ENCODE measurements at places on chromosomes 2 and 18.

- no peak for DNase-seq
Measured at GRCh38 chr2:29892585-29893259, 28.7 kb downstream of the ALK start.

GRCh38 chr2:38409156-38410102, 32.4 kb upstream of the ATL2 start:
- no peak for DNase-seq

- no peak for DNase-seq
Measured at GRCh38 chr2:126915903-126916302, 17.2 kb downstream of the TEX51 start.

- no peak for DNase-seq
Measured at GRCh38 chr2:137847443-137847842, 116.8 kb upstream of the HNMT start.

DNA sequence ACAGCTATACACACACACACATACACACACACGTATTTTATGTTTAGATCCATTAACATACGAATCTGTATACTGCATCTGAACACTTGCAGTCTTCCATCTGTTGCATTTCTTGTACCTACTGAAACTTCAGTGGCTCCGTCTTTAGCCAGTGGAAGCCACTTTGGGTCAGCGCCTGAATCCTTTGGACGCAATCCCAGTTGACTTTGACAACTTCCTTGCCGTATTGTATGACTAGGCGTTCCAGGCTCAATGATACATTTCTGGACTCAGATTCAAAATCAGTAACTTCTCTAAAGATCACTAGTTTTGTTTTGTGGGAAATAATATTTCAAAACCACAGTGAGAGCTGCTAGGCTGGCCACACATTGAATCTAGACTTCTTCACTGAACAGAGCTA, 101.5 kb upstream of the GPC1 start:
- DNase-seq: no peak

GRCh38 chr2:222448748-222449181, 24.4 kb downstream of the SGPP2 start:
- DNase-seq: no peak

- DNase-seq: no peak
Measured at GRCh38 chr2:28869494-28870145, 489 bp downstream of the TRMT61B start.

GRCh38 chr2:1990724-1991123, 246.4 kb upstream of the PXDN start:
- no peak for DNase-seq

GRCh38 chr2:220674033-220674432, 898.1 kb downstream of the EPHA4 start:
- no peak for DNase-seq

DNA sequence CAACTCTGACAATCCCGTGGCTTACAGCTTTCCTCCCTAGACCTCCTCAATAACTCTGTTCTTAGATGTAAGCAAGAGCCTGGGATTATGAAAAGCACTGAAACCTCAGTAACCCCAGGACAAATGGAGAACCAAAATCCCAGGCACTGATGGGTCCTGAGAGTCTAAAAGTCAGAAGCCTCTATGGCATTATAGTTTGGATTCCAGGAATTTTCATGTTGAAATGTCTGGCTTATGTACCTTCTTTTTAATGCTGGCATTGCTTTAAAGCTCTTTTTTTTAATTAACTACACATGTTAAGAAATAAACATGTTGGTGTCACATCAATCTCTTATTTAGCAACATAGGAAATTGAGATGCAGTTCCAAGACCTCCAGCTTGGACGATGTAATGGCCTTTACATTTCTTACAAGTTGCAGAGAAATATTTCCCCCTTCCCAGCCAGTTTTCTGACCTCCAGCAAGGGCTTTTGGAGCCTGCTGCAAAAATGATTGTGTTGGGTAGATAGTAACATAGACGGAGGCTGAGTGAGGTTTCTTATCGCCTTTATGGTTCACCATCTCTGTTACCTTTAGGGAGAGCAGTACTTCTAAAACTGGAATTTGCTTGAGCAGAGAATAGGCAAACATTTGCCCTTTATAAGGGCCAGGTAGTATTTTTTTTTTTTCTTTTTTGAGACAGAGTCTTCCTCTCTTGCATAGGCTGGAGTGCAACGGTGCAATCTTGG, 84.8 kb upstream of the RASGRP3 start:
- no peak for DNase-seq

GRCh38 chr2:191593622-191594385, 84.1 kb upstream of the NABP1 start:
- DNase-seq: no peak

GRCh38 chr2:190920085-190920484, 39.5 kb downstream of the GLS start:
- no peak for DNase-seq

- no peak for DNase-seq
Measured at GRCh38 chr18:55418439-55418838, 169.6 kb downstream of the TCF4 start.

DNA sequence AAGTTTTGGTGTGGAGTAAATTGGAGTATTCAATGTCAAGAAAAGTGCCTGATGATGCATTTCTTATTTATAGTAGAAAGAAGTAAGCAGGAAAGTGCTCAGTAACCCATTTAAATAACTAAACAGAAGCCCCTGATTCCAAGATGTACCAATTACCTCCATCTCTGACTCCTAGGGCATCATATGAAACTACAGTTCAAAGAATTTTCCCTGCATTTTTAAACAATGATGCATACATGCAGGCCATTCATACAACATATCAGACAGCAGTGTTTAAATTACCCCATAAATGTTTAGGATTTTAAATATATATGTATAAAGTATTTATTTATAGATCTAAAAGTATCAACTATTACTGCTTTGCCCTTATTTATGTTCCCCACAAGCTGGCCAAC, 36.2 kb downstream of the FTCDNL1 start:
- DNase-seq: no peak

- DNase-seq: no peak
Measured at GRCh38 chr2:227529871-227530270, 57.9 kb downstream of the AGFG1 start.

GRCh38 chr18:49845629-49846360, 32.5 kb upstream of the ACAA2 start:
- no peak for DNase-seq

DNA sequence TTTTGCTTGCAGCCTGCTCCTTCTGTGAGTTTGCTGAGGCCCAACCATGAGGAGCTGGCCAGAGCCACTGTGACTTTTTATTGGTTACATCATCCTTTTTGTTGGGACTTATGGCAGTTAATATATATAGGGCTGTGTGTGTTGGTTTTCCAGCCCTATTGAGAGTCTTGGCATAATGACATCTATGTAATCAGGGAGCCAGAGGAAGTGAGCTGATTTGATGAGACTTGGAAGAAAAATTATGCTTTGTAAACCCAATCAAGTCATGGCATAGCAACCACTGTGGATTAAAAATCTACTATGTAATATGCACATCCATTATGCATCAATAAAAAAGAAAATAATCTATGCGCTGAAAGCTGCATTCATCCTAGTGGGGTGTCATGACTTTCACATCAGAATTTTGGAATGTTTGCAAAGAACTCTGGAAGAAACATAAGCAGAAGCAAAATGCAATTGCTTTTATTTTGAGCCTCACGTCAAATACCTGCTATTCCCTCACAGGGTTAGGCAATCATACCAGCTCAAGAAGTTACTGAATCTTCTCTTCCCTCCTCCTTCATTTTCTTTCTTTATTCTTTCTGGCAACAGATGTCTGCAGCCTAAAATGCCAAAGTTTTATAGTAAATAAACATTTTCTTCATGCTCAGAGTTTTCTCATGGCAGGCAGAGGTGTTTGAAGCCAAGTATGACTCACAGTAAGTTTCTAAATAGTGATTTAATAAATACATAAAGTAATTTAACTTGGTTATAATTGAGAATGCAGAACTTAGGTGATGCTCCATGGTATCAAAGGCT, 308.5 kb downstream of the KCNS3 start:
- no peak for DNase-seq

DNA sequence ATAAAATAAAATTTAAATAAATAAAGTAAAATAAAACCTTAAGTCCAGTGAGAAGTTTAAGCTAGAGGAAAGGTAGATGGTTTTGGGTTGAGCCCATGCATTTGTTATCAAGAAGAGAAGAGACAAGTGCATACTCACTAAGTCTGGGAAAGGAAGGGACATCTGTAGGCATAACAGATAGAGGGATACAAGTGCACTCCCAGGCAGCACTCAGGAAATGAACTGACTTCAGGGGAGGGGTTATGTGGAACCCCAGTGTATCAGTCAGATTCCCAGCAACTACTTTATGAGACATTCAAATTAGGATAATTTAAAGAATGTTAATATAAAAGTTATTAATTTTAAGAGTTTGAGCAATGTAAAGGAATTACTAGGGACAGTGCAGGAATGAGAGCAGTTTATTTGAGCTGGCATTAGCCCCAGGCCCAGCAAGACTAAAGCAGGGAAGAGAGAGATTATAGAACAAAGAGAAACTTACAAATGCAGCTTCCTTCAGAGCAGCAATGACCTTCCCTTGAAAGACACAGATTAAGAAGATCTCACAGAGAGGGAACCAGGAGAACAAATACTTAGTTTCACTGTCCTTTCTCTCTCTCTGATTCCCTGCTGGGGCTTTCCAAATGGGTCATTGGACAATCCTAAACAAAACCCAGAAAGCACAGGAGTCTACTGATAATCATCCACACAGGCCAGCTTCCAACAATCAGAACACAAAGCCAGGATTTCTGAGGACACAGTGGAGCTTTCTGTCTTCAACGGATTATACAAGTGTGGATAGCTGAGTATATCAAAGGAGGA, 109.7 kb downstream of the ERBB4 start:
- DNase-seq: no peak

DNA sequence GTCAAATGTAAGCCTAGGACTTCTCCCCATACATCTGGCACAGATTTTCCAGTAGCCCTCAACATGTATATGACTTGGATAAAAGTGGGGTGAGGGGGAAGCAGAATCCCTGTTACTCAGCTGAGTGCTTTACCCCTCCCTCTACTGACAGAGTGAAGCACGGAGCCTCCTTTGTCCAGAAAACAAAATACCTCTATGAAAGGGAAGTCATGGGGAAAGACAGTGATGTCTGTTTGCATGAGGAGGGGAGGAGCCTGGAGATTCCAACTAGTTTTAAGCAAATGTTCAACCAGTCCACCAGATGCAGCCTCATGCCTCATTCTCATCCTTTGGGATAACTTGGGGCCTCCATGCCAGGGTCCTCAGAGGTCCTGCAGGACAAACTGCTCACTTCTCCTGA, 203.9 kb downstream of the SMAD2 start:
- DNase-seq: no peak

DNA sequence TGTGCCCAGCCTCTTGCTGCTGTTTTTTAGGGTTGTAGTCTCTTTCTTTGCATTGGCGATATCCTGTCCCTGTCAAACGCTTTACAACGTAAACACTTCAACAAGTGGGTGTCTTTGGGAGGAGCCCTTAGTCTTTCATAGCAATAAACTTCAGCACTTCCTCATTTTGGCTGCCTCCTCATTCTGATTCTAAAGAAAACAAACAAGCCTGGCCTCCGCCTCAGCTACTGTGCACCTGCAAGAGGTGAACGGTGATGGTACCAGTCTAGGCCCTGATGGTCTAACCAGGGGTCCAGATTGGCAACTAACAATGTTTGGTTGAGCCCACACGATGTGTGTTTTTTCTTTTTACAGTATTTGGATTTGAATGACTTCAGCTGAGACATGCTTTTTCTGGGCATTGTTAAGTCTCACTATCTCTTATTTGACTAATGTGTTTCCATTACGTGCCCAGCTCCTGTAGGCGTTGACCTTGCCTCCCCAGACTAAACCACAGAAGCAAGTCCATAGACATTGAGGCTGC, 53.2 kb upstream of the CUL3 start:
- peak; percentile 5 for DNase-seq

- no peak for DNase-seq
Measured at GRCh38 chr18:2409906-2410305, 161.4 kb downstream of the METTL4 start.

- DNase-seq: no peak
Measured at GRCh38 chr2:119224391-119225104, 914 bp downstream of the STEAP3 start.

DNA sequence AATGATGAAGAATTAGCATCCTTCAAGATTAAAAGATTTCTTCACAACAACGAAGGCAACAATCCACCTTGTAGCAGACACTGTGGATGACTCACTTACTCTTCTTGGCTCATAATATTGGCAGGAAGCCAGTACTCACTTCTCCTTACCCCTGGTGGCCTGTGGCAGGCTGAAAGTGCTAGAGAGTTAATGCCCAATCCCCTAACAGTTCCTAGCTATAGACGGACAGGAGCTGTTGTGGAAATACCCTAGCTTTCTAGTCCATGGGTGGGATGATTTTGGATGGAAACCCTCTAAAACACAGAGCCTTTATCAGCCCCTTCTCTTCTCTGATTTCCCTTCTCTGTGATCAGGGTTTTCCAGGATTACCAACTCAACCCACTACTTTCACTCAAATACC, 128.6 kb upstream of the NYAP2 start:
- peak; percentile 44 for DNase-seq

DNA sequence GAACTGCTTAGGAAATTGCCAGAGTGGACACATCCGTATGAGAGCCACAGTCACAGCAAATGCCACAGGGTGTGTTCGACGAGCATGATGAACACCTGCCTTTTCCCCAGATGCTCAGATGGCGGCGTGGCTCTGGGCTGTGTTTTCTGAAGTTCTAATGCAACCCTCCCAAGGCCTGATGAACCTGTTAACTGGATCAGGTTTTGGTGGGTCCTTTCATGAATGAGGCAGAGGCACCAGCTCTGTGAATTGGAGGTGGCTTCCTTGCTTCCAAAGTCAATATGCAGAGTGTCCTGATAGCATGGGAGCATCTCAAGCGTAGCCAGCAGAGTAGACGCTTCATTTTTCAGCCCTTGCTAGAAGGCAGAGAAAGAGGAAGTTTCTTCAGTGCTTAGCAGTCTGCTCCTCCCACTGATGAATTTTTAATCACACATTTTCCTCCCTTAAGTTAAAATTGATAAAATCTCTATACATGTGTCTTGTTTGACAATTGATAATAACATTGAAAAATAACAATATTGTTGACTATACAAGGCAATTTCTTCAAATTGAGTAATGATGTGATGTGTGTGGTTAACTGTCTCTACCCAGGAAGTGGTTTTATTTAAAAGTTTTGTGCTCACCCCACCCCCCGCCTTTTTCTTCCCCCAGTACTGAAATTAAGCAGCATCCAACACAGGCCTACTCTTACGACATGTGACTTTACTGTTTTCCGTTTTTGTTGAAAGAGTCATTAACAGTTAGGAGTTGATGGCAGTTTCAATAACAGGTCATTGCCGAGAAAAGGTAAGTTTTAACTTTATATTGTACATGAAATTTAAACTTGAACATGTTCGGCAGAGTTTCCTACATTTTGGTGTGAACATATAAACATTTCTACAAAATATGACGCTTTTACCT, at the start of gene ARHGAP15:
Gene ARHGAP15, plus strand, starts transcription at position 739 of the 900 bp plus-strand sequence.
- DNase-seq: peak; percentile 84

- DNase-seq: no peak
Measured at GRCh38 chr18:75489493-75490190, 62.1 kb upstream of the SMIM21 start.

- peak; percentile 67 for DNase-seq
Measured at GRCh38 chr18:26215247-26215970, 10.8 kb upstream of the TAF4B start.

GRCh38 chr18:79424880-79425568, 29.3 kb downstream of the NFATC1 start:
- DNase-seq: no peak

GRCh38 chr2:36539631-36540030, 58.3 kb downstream of the FEZ2 start:
- no peak for DNase-seq

Measured in CD4-positive, alpha-beta T cell treated with Interleukin-15 for 4 hours (primary cell).